ENCODE measurements at places on chromosomes 6 and 20.
A peak's percentile ranks its signal among the peaks of the same experiment; 100 is the strongest.

- peak; percentile 11 for DNase-seq
These were observed 347.7 kb downstream of the BCKDHB start for GRCh38 chr6:80454197-80454596.

GRCh38 chr6:115456848-115457247 lies 603.8 kb downstream of the FRK start:
- DNase-seq, result no peak

DNA sequence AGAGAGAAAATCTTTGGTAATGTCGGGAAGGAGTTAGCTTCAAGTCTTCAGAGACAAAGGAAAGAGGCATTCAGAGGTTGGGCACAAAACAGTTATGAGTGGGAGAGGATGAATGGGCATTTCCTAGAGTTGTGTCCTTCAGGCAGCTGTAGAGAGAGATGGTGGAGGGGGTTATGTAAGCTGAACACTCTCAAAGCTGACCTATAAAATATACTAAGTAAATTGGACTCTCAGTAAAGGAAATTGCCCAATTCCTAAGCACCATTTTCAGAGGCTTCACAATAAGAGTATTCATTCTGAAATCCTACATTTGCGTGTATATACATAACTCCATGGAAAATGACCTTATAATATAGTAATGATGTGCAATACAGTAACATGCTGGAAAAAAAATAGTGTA lies 161.2 kb downstream of the KCNQ5 start:
- DNase-seq, result no peak

DNA sequence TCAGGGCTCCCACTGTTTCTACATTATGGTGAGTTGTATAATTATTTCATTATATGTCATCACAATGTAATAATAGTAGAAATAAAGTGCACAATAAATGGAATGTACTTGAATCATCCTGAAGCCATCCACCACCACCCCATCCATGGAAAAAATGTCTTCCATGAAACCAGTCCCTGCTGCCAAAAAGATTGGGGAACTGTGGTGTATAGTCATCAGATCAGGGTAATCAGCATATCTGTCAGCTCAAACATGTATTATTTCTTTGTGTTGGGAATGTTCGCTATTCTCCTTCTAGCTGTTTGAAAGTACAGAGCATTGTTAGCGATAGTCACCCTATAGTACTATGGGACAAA lies 33.8 kb upstream of the SLC22A23 start:
- DNase-seq, result no peak

DNA sequence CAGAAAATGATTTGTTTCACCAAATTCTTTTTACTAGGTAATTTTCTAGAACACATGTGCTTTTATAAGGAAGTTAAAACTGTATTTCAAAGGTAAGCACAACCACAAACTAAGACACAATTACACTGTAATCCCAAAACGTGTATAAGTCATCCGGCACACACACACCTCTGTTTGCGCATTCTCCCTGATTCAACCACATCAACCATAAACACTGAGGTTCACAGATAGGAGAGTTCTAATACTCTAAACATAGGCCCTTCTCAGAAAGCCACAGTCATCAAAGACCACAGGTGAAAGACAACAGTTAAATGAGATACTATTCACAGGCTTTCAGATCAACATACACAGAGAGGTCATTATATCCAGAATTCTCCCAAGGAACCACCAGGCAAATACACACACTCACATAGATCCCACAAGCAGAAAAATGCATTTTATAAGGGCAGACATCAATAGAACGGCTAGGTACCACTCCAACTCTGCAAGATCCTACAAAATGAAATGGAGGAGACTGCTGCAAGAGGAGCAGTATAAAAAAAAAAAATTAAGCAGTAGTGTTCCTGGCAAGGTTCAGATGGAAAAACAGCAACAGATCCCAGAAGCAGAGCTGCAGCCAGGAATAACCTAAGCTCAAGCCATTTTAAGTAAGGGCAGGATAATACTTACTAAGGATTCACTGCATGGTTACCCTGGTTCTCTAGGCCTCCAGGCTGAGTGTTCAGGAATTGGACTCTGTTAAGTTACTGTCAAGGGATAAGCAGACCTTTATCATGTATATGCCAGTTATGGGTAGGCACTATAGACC lies 6.6 kb upstream of the FBXO9 start:
- no peak for DNase-seq

- DNase-seq, result no peak
These were observed 33.3 kb upstream of the EZR start for GRCh38 chr6:158852312-158853071.

GRCh38 chr20:22890594-22891300 lies 144.4 kb upstream of the SSTR4 start:
- DNase-seq, result no peak

DNA sequence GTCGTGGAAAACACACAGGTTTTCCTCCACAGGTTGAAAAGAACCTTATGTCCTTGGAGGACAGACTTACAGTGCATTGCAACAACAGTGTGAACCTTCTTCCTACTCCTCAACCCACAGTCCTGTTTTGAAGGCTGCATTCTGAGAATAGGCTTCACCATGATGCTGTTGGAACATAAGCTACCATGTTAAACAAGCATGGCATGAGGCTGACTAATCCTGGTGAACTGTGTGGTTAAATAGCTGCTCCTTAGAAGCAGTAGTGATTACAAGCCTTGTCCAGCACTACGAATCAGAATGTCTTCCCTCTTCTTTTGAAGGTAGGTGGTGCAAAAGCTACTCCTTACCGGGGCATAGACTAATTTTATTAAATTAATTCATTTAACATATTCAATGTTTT lies 368.5 kb upstream of the EPHA7 start:
- DNase-seq, result no peak

GRCh38 chr20:48858075-48858790 lies 30.4 kb upstream of the PREX1 start:
- no peak for DNase-seq

DNA sequence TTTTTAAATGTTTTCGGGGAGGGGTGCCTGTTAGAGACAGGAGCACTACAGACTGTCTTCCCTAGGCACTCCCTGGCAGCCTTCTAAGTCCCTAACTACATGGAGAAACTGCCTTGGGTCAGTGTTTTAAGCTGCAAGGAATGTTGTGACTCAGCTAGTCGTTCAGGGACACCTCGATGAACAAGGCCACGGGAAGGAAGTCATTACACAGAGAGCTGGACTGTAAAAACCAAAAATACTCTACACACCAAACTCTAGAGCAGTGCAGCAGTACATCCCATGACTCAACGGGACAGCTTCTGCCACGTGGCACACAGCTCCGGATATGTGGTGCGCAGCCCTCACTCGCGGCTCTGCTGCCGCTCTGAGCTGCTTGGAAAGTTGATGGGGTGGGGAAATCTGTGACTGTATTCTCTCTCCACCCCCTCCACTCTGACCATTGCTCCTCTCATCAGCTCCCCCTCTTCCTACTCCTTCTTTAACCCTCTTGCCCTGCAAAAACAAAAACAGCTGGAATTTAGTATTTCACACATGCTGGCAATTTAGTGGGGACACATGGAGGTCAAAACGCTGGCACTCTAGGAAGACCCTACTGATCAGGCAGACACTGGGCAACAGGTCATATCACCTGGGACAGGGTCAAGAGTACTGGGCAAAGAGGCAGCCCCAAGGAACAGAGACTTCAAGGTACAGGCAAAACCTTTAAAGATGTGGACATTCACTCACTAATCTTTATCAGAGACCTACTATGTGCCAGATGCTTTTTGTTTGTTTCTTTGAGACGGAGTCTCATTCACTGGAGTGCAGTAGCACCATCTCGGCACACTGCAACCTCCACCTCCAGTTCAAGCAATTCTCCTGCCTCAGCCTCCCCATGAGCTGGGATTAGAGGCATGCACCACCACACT lies 10.9 kb upstream of the LPIN3 start:
- DNase-seq, result peak; percentile 68

DNA sequence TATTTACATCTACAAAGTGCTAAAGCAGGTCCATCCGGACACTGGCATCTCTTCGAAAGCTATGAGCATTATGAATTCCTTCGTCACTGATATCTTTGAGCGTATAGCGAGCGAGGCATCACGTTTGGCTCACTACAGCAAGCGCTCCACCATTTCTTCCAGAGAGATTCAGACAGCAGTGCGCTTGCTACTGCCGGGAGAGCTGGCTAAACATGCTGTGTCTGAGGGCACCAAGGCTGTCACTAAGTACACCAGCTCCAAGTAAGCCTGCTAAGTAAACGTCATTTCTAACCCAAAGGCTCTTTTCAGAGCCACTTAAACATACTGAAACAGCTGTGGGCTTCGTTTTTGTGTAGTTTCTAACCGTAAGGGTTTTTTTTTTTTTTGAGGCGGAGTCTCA lies 27.5 kb upstream of the SLC17A4 start:
- DNase-seq, result no peak

DNA sequence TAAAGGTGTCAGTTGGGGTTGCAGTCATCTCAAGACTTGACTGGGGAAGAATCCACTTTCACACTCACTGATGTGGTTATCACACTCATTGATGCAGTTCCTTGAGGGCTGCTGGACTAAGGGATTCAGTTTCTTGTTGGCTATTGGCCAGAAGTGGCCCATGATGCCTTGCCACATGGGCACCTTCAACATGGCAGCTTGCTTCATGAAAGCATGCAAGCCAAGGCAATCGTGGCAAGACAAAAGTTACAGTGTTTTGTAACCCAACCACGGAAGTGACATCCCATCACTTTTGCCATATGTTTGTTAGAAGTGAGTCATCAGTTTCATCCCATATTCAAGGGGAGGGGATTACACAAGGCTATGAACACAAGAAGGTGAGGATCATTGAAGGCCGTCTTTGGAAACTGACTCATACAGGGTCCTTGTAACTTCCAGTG lies 3.8 kb upstream of the RANBP9 start:
- no peak for DNase-seq

- DNase-seq, result no peak
These were observed 109.0 kb upstream of the TRAF3IP2 start for GRCh38 chr6:111714416-111715270.

GRCh38 chr6:78995946-78996345 lies 82.1 kb downstream of the PHIP start:
- DNase-seq, result no peak

GRCh38 chr6:105755885-105756284 lies 330.3 kb upstream of the PRDM1 start:
- no peak for DNase-seq
